SK-MEL-5 (cell line): ENCODE measurements at places on chromosomes 2 and 18.

DNA sequence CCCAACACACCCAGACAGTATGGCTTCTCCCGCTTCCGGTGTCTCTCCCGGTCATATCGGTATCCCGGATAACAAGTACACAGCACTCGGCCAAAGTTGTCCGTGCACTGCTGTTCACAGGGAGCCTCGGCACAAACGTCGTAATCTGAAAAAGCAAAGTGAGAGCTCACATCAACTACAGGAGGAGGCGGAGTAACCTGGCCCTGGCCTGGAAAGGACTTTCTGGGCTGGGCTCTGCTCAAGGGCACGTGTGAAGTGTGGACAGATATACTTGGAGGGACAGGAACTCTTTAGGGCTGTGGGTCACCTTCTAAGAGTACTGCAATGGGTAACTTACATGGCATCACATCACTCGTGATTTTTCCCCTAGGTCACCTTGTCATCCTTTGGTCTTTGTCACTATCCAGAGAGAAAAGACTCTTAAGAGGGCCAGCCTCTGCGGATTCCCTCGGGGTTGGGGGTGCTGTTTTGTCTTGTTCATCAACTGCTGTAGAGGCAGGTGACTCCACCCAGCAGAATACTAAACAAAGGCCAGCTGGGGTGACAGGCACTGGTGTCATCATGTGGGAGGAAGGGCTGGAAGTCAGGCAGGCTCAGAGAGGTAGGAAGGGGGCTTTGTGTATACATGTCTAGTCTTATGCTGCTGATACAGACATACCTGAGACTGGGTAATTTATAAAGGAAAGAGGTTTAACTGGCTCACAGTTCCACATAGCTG, 110.6 kb upstream of the LMAN1 start:
- no peak for DNase-seq

GRCh38 chr2:173858291-173858731, 106.9 kb downstream of the SP3 start:
- no peak for DNase-seq

DNA sequence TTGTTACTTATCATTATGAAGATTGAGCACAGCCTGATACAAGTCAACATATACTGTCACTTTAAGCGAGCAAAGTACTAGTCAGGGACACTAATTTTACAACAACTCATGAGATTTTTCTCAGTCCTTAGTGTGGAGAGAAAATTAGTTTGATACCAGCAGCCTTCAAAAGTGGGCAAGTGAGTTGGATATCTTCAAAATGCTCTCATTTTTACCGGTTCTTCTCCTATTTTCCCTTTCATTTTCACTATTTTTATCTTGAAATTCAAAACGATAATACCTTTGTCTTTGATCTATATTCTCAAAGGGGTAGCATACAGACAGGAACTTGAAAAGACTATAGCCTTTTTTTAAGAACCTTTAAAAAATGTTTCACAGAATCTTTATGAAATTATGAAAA, 52.0 kb upstream of the UBXN4 start:
- no peak for DNase-seq

- no peak for DNase-seq
Observed at GRCh38 chr18:31686986-31687928, 2.9 kb upstream of the B4GALT6 start.

GRCh38 chr2:235467588-235467987, 26.3 kb upstream of the AGAP1 start:
- no peak for DNase-seq

DNA sequence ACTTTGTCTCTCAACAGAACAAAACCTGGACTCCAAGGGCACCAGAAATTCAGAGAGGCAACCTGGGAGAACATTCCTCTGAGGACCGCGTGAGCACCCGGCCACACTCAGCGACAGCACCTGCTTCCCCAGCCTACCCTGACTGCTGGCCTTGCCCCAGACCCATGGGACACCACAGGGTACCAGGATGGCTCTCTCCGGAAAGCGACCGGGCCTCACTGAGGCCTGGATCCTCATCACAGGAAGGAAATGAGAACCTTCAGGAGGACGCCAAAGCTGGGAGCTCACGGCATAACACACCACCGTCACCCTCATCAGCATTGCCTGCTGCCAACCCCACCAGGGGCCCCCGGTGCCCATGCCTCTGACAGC, 38.9 kb downstream of the HS6ST1 start:
- DNase-seq = no peak

- peak; percentile 27 for DNase-seq
Observed at GRCh38 chr2:217790195-217790594, 212.6 kb downstream of the TNS1 start.

- no peak for DNase-seq
Observed at GRCh38 chr2:28463893-28464292, 32.0 kb upstream of the PLB1 start.

GRCh38 chr2:122856696-122857095, 1101.2 kb downstream of the TSN start:
- no peak for DNase-seq

DNA sequence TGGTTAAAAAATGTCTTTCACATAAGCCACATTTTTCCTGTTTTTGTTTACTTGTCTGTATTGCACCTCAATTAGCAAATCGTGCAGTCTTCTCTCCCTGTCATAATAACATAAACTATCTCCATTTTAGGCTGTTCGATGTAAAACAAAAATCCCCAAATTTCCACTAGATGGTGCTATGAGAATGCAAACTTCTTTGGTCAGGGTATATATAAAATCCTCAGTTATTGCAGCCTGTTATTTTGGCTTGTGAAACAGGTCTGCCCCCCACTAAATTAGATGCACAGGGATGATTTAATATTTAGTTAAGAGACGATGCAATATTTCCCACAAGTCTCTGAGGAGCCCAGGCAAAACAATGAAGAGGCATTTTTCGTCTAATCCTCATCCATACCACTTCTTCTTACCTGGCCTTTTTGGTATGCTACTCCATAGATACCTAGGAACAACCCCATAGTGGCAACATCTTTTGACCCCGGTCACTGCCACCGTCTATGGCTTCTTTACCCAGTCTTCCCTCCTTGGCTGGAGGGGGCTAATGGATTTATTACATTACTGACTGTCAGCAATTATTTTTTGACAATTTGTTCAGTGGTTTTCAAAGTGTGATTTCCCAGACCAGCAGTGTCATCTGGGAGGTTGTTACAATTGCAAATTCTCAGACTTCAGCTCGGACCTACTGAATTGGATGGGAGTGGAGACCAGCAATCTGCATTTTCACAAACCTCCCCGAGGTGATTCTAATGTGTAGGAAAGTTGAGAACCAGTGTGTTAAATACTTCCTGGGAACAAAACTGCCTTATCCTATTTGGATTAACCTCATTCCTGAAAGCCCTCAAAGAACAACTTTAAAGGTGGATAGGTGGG, 117.4 kb upstream of the CWC22 start:
- DNase-seq = peak; percentile 77

- DNase-seq = no peak
Observed at GRCh38 chr2:7040547-7040946, 123.3 kb downstream of the RNF144A start.

DNA sequence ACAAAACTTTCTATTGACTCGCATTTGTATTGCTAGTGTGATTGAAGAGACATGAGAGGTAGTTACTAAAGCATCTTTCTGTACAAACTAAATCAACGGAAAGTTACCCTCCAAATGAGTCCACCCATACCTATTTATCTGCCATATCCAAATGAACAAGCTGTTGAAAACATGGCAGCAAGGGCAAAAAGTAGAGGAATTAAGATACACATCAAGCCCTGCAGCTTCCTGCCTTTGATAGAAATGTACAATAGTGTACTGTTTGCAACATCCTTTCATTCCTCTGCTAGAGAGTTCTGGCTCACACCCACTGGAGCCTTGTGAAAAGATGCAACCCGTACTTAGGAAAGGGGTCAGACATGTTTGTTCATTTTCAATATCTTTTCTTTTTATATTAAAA, 122.5 kb downstream of the ERBB4 start:
- DNase-seq = peak; percentile 72

- no peak for DNase-seq
Observed at GRCh38 chr2:109402980-109403840, 210.6 kb downstream of the SEPTIN10 start.

DNA sequence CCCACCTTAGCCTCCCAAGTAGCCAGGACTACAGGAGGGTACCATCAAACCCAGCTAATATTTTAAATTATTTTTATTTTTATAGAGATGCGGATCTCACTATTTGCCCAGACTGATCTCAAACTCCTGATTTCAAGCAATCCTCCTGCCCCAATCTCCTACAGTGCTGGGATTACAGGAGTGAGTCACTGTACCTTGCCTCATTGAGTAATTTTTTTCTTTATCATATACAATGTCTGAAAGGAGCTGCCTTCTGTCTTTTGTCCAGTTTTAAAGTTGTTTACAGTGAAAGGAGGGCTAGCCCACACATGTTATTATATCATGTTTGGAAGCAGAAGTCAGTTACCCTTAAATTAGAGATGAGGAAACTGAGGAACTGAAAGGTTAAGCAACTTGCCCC, 32.5 kb downstream of the PRKRA start:
- no peak for DNase-seq

GRCh38 chr2:221245045-221245444, 327.1 kb downstream of the EPHA4 start:
- DNase-seq = no peak

DNA sequence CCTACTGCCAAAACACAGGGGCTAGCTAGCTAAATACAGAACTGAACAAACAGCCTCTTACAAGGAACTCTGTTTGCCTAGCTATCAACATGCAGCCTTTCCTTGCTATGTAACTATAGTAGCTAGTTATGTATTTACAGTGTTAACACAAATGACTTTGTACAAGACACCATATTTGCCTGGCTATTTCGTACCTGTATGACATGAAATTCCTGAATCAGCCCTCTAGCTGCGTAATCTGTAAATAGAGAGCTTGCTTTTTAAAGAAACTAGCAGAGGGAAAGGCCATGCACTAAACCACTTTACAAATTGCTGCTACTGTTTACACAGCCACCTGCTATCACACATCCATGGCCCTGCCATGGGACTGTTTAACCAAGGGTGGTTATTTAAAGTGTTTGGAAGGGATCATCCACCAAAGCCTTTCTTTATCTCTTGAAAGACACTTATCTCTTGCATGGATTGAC, 248.7 kb downstream of the TFCP2L1 start:
- DNase-seq = no peak

DNA sequence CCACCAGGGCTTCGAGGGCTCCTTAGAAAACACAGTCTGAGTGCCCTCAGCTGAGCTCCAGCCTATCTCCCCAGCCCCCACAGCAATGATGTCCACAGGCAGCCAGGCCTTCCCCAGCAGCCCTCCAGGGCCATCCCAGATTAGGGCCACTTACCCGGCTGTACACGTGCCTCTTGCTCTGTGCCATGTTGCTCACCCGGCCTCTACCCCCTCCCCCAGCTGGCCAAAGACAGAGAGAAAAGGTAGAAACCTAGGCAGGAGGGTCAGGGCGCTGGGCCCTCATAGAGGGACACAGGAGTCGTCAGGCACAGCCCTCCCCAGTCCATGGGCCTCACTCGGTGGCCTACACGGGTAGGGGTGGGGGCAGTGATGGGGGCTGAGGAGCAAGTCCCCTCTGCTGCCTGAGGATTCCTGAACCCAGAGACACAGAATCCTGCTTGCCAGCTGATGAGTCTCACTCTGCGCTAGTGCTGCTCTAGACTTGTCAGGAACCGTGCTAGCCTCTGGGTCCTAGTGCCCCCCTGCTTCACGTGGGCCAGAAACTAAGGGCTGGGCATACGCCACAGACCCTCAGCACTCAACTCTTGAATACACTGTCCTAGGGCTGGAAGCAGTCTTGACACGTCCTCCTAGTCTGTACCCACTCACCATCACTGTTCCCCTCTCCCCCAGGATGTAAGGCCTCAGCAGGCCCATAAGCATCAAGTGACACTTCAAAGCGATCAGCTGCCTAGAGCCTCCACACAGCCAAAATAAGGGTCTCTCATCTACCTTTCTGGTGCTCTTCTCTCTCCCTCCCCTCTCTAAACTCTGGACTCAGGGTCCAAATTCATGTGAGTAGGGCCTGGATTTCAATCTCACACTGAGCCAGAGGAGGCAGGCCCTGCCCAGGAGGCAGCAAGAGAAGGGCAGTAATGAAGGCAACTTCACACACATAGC, at the start of gene DCTN1:
TSS of gene DCTN1 (minus strand) at position 461 of the 939 bp plus-strand sequence. CDS start at position 187, 274 bp downstream.
- peak; percentile 50 for DNase-seq

DNA sequence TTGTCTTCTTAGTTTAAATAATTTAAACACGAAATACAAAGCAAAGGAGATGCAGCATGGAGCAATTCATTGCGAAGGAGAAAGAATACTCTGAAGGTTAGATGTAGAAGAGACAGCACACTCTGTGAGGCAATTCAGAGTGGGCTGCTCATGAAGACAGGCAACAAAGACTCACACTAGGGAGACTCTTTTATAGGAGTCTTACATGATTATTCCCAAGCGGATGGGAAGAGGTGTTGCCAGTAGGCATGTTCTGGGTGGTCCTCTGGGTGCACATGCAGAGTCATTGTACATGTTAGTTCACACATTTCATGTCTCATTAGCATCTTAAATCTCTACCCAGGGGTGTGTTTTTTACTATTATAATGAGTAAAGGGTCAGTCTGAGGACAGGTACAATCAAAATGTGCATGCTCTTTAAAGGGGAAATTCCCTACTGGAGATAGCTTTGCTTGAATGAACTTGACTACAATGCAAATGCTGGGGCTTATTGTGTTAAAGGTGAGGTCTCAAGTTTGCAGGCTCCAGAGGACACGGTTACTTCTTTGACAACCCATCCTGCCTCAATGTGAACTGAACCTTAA, 275.5 kb downstream of the CDH19 start:
- no peak for DNase-seq

- DNase-seq = no peak
Observed at GRCh38 chr2:6523476-6523875, 342.2 kb downstream of the CMPK2 start.

GRCh38 chr2:206783718-206784117, 18.3 kb downstream of the FASTKD2 start:
- DNase-seq = peak; percentile 65

- DNase-seq = no peak
Observed at GRCh38 chr2:38265461-38265860, 111.6 kb downstream of the ATL2 start.

- peak; percentile 81 for DNase-seq
Observed at GRCh38 chr2:152600051-152600657, 117.1 kb downstream of the PRPF40A start.

DNA sequence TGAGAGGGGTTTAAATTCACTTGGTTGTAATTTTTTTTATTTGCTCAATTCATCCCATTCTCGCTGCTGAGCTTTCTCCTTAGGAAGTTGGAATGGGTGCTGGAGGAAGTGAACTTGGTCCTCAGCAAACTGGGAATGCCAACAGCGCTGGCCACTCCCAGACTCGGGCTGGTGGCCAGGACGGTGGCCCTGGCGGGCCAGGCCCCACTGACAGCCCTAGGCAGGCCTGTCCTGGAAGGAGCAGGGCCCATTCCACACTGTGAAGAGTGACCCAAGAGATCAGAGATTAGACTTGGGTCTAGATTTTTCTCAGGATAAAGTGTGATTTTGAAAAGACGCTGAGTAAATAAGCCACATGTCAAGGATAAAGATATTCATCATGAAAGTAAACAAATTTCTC, 132.7 kb downstream of the HDAC4 start:
- DNase-seq = peak; percentile 19

GRCh38 chr2:232633413-232634205, at the start of gene EFHD1:
Gene EFHD1 (plus strand): TSS chr2:232633604. CDS start chr2:232633705, 101 bp downstream.
- DNase-seq = peak; percentile 54

- no peak for DNase-seq
Observed at GRCh38 chr2:100417711-100418124, 250 bp upstream of the CHST10 start.
